ENCODE measurements at places on chromosomes 13 and 19.

GRCh38 chr19:35383536-35383935 lies 12.7 kb downstream of the GPR42 start:
- DNase-seq: no peak

DNA sequence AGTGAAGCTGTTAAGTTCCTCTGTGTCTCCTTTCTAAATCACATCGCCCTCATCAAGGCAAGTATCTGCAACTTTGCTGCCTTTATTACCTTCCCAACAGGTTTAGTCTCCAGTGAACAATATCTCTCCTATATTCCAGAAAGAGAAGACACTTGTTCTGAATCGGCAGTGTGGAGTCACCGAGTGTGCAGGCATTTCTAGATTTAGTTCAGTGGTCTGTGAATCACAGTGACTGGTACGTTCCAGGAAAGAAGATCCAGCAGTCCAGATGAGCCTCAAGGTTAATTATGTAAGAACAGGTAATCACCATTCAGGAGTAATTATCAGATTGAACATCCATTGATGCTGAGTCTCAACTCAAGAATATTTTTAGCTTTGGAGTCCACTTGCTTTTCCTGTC lies 497.0 kb downstream of the FOXO1 start:
- no peak for DNase-seq

DNA sequence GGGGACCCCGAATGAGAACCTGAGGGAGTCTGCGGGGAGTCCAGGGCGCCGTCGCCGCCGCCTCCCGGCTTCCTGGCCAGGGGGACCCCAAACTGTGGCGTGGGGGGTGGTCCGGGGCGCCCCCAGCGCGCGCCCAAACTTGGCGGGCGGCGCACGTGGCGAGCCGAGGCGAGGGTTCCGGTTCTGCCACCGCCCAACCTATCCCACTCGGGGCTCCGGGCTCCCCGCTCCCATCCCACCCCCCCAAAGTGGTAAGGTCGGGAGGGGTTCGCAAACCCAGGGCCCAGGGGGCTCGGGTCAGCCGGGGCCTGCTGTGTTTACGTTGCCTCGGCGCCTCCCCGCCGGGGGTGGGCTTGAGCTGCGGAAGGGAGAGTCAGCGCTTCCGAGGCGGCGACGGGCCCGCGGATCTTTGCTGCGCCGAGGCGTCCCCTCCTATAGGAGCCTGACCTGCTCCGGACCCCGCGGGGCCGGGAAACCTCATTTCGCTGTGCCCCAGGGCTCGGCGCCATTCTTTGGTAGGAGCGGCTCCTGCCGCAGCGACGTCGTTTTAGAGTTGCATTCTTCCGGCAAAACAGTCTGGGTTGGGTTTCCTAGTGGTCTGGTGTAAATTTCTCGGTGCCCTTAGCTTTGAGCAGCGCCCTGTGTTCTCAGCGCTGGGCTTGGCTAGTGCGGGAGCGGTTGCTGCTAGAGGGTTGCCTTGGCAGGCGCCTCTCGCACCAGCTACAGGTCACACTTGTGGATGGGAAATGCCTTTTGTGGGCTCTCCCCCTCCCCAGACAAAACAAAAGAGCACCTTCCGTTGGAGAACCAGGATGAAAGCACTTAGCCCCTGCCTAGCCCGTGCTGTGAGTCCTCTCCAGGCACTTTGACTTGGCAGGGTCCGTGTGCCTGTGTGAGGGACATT lies 1.2 kb downstream of the DAZAP1 start:
- peak; percentile 55 for DNase-seq

DNA sequence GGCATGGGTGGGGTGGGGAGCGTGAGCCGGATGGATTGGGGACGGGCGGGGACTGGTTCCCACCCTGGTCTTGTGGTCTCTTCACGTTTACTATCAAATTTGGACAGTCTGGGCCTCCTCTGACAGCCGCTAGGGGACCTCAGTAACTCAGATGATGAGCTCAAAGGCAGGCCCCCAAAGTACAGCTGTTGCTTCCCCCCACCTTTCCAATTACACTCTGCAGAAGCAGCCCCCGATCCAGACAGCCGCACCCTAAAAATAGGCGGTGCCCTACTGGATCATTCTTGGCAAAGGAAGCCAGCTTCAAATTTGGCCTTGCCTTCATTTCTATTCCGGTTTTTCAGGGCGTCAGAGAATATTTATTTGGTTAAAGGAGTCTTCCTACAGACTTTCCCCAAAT lies 1.9 kb upstream of the FOXO1 start:
- peak; percentile 23 for DNase-seq

All from activated CD4-positive, alpha-beta T cell treated with anti-CD3 and anti-CD28 coated beads, Interleukin-2, amount 50 U/mL, for 1 hour (primary cell).